ENCODE measurements at places on chromosomes 7 and 10.

DNA sequence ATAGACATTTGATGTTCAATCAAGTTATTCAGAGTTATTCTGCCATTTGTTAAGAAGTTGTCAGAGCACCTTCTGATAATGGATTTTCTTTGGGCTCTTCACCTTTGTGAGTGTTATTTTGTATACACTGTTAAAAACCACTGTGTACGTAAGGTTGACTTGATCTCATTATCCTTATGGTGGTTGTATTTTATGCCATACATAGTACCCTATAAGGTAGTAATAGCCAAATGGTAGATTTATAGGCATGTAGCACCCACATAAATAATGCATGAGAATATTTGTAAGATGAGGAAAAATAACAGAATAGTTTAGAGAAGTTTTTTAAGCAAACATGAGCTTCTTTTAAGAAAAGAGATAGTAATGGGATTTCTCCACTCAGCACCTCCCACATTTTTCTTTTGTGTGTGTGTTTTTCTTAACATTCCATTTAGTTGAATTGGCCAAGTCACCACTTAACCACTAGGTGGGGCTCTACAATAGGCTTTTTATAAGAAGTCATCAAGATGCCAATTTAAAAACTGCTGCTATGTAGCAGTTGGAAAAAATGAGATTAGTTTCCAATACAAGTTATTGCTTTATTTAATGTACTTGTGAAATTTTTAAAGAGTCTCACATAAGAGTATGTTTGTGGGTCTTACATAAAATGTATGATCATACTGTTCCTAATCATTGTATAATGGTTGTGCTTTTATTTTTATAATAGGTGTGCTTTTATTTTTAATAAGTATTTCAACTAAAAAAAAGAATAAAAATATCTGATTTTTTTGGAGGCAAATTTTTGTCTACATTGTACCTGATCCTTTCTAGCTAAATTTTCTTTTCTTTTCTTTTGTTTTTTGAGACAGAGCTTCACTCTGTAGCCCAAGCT lies 41.1 kb upstream of the STMP1 start:
- peak overlapping the region; percentile 52 for H3K27ac ChIP-seq
- H3K27me3 ChIP-seq, result no peaks in the 10 kb centered on the region
- H3K4me3 ChIP-seq, result no peak overlapping the region
- H3K4me1 ChIP-seq, result peaks cover 6% of the 10 kb centered on the region

DNA sequence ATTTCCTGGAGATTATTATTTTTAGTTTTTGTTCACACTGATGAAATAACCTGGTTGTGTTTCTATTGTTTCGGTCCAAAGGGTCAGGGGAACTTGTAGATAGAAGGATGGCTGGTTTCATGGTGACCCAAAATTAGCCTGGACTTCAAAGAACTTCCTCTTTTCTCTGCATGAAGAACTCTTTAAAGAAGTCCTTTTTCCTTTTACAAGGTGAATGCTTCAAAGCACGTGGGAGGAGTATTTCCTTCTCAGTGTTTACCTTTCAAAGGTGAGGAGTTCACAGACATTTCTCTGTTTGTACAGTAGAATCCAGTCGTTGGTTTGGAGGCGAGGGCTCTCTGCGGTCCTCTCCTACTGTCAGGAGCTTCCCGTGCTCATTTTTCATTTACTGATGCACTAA lies 561.7 kb downstream of the GATA3 start:
- H3K4me3 ChIP-seq, result no peak overlapping the region
- H3K27ac ChIP-seq, result no peak overlapping the region
- no peaks in the 10 kb centered on the region for H3K27me3 ChIP-seq
- no peaks in the 10 kb centered on the region for H3K4me1 ChIP-seq

DNA sequence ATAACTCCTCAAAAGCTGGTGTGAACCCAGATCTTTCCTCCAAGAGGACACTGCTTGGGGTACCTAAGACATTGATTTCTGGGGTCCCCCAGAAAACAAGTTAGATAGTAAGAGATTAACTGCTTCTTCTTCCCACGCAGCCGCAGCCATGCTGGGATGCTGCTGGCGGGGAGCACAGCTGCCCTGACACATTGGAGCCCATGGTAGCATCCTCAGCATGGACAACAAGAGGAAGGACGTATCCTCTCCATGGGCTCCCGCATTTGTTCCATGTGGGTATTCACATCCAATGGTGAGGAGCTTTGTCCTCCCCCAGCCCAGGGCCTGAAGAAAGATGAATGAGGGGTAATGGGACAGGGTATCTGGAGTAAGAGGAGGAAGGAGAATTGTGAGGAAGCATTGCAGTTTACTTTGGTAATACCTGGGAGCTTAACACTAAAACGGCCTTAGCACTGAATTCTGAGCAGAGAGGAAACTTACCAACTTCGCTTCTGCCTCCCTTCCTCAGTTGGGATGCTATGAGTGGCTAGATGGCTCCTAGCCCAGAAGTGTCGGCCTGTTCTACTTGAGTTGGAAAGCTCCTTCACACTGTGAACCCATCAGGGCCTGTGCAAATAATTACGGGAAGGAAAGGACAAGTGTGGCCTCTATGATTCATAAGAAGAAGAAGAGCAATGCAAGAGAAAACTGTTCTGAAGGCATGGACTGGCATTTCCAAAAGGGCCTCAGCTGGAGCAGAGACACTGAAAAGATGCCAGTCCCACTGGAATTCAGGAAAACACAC lies 43.9 kb downstream of the C10orf120 start:
- H3K27ac ChIP-seq, result no peak overlapping the region
- H3K27me3 ChIP-seq, result no peaks in the 10 kb centered on the region
- DNase-seq, result no peak
- no peaks in the 10 kb centered on the region for H3K4me1 ChIP-seq
- no peak overlapping the region for H3K4me3 ChIP-seq
- no peaks in the 10 kb centered on the region for H3K36me3 ChIP-seq

- no peaks in the 10 kb centered on the region for H3K27me3 ChIP-seq
- H3K27ac ChIP-seq, result no peak overlapping the region
- H3K36me3 ChIP-seq, result no peaks in the 10 kb centered on the region
- DNase-seq, result no peak
Measured at GRCh38 chr10:106467506-106467905, 697.0 kb downstream of the SORCS1 start.

- no peaks in the 10 kb centered on the region for H3K4me1 ChIP-seq
- no peak overlapping the region for H3K27ac ChIP-seq
- peaks cover 12% of the 10 kb centered on the region for H3K27me3 ChIP-seq
- no peak overlapping the region for H3K4me3 ChIP-seq
- no peak for DNase-seq
Measured at GRCh38 chr7:22108151-22108845, 162.6 kb upstream of the CDCA7L start.

DNA sequence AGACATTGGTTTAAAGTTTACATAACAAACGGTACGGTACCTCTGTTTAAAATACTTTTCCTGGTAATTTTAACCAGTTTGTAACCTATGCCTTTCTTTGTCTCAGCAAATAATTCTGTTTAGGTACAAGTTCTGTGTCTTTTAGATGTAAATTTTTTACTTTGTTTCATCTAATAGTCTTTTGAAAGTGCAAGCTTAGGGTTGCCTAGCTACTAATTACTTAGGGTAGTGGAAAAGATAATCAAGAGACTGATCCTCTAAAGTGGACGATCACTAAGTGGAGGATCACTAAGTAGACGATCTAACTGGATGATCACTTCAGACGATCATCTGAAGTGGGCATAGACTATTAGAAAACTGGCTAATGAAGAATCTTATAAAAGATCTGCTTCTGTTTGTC lies 16.1 kb upstream of the FKBP9 start:
- H3K36me3 ChIP-seq, result peaks cover 2% of the 10 kb centered on the region
- peak overlapping the region; percentile 63 for H3K4me3 ChIP-seq
- no peak for DNase-seq
- H3K27me3 ChIP-seq, result no peaks in the 10 kb centered on the region
- H3K4me1 ChIP-seq, result peaks cover 7% of the 10 kb centered on the region

DNA sequence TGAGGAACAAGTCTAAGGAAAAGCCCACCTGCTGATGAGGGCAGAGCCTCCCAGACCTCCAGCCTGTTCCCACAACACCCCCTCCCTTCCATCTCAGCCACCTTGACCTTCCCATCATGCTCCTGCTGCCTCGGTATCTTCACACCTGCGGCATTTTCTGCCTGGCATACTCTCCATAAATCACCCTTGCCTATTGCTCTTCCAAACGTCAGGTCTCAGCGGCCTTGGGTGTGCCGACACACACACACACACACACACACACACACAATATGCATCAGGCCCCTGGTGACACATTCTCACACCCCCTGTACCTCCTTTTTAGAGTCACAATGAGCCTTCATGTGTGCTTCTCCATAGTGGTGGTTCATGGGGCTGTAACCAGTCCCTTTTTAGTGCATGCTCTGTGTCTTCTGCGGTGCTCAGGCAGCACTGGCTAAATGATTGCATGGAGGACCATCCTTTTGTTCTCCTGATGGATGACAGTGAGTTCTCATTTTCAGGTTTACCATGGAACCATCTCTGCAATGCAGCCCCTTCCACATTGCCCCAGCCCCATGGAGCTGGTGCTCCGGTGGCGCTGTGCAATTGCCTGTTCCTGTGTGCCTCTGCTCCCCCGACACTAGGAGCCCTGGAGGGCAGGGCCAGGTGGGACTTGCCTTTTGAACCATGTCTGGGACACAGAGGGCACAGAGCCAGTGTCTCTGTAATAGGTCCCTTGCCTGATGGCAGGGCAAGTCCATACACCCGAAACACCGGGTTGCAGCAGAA lies 4.5 kb downstream of the ADIRF start:
- H3K4me3 ChIP-seq, result no peak overlapping the region
- no peak for DNase-seq
- no peaks in the 10 kb centered on the region for H3K27me3 ChIP-seq
- peaks cover 37% of the 10 kb centered on the region for H3K4me1 ChIP-seq

GRCh38 chr10:78811174-78811573 lies 257.6 kb upstream of the ZMIZ1 start:
- H3K27ac ChIP-seq, result no peak overlapping the region
- no peak for DNase-seq
- H3K4me1 ChIP-seq, result no peaks in the 10 kb centered on the region
- no peaks in the 10 kb centered on the region for H3K36me3 ChIP-seq

- peaks cover 5% of the 10 kb centered on the region for H3K4me1 ChIP-seq
- H3K36me3 ChIP-seq, result no peaks in the 10 kb centered on the region
- no peaks in the 10 kb centered on the region for H3K27me3 ChIP-seq
- no peak overlapping the region for H3K4me3 ChIP-seq
- no peak for DNase-seq
Measured at GRCh38 chr10:16795410-16796073, 21.7 kb downstream of the RSU1 start.

DNA sequence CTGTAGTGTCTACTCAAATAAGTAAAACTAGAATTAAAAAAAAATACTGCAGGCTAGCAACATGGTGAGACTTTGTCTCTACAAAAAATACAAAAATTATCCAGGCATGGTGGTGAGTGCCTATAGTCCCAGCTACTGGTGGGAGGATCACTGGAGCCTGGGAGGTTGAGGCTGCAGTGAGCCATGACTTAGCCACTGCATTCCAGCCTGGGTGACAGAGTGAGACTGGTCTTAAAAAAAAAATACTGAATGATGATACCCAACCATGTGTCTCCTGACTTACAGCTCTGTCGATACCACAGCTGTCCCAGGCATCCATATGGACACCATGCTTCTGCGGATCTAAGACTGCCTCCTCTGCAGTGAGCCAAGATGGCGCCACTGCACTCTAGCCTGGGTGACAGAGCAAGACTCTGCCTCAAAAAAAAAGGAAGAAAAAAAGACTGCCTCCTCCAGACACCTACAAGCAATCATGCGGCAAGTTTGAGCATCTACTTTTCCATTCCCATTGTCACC lies 7.9 kb upstream of the FRAT1 start:
- no peaks in the 10 kb centered on the region for H3K36me3 ChIP-seq
- DNase-seq, result no peak
- no peaks in the 10 kb centered on the region for H3K27me3 ChIP-seq
- H3K27ac ChIP-seq, result no peak overlapping the region
- no peaks in the 10 kb centered on the region for H3K4me1 ChIP-seq

DNA sequence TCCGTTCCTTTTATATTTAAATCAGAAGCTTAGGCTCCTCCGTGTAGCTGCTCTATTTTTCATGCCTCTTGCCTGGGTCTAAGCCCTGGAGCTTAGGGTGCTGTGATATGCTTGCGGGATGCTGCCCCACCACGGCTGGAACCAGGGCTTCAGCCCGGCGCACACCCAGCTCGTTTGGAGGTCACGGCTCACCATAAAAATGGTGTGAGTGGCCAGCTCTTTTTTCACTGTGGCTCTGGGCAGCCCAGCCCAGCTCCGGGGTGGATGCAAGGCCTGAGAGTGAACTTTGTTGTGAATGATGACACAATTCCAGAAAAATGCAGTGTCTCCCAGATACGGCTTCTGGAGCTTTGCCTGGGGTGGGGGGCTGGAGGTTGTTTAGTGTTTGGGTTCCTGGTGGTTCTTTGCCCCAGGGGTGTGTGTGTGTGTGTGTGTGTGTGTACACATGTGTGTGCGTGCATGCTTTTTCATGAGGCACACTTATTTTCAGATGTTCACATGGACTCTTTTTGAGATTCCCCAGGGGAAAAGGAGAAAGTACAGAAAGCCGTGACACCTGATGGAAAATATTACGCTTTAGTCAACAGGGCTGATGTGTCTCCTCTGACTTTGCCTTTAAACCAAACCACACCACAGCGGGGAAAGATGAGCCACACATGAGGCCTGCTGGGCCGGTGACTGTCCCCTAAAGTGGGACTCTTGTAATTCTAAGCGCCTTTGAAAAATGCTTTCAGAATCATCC lies 46.2 kb downstream of the GRK5 start:
- peak overlapping the region; percentile 22 for H3K4me3 ChIP-seq
- peak; percentile 95 for DNase-seq
- H3K27ac ChIP-seq, result peak overlapping the region; percentile 94
- H3K27me3 ChIP-seq, result no peaks in the 10 kb centered on the region

DNA sequence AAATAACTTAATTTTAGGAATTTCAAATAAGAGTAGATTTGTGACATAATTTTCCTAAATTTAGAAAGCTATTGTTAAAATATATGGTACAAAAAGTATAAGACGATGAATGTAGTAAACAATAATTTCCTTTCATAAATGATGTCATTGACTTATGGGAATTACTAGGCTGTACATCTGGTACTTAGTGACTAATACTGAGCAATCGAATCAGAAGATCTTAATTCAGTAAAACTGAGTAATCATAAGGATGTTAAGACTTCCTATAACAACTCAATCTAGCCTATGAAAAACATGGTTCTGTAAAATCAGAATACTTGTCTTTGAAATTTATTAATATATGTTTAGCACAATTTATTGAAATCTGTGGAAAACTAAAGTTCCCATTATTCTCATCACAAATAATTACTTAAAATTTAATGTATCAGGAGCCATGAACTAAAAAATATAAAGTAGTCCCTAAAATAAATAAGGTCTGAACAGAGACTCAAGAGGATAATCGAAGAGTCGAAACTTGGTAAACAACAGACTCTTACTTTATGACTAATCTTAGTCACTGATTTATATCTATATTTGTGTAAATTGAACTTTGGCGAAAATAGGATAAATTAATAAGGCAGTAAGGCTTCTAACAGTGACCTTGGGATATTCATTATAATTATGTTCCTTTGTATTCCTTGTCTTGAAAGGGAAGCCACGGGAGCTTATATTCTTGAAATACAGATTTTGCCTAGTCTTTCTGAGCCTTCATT lies 142.1 kb downstream of the HGF start:
- peaks cover 2% of the 10 kb centered on the region for H3K4me1 ChIP-seq
- H3K27me3 ChIP-seq, result no peaks in the 10 kb centered on the region
- DNase-seq, result peak; percentile 79
- no peaks in the 10 kb centered on the region for H3K36me3 ChIP-seq
- peak overlapping the region; percentile 38 for H3K27ac ChIP-seq
